ENCODE measurements at places on chromosomes 4 and X.

DNA sequence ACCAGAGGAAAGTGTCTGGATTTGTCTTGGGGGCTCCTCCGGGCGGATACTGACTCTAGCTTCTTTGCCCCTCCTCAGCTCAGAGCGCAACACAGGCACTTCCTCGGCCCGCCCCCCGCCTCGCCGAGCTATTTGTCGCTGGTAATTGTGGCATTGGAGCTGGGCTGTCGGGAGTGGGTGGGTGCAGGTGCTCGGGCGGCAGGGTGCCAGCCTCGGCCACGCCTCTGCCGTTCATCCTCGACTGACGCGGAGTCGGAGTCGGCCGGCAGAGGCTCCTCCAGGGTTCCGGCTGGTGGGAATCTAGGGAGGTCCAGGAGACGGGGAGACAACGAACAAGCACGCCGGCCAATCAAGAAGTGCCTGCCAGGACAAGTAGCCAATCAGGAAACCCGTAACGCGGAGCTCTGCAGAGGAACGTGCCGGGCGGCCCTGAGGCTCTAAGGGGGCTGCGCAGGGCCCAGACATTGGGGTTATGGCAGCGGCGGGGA lies 3.9 kb upstream of the SYN1 start:
- DNase-seq: no peak

DNA sequence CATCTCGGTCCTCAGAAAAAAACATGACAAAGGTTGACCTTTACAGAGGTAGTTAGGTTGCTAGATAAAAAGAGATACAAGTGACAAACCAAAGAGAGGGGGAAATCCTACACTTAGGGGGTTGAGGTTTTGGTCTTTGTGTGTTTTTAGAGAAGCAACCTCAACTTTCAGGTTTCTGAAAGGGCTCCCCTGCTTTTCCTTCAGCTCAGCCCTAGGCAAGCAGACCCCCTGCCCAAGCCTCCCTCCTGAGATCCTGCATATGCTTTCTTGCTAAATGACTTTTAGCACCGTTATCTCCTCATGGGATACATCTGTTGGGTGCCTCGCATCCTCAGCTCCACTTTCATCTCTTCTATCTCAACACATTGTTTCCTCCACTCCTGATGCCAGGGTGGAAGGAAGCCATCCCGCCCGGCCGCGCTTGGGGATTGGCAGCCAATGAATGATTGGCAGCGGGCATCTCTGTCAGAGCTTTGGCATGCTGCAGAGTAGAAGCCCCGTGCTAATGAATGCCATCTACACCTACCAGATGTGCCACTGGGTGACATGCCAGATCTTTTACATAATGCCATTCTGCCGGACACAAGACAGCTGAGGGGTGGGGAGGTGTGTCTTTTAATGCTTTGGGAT lies 15.0 kb upstream of the PRDM8 start:
- no peak for DNase-seq

- DNase-seq: no peak
Observed at GRCh38 chr4:18480928-18481327, 459.4 kb upstream of the LCORL start.

- DNase-seq: no peak
Observed at GRCh38 chr4:25839687-25840086, 23.1 kb downstream of the SEL1L3 start.

GRCh38 chrX:150291014-150291413 lies 72.1 kb upstream of the MAMLD1 start:
- DNase-seq: no peak

DNA sequence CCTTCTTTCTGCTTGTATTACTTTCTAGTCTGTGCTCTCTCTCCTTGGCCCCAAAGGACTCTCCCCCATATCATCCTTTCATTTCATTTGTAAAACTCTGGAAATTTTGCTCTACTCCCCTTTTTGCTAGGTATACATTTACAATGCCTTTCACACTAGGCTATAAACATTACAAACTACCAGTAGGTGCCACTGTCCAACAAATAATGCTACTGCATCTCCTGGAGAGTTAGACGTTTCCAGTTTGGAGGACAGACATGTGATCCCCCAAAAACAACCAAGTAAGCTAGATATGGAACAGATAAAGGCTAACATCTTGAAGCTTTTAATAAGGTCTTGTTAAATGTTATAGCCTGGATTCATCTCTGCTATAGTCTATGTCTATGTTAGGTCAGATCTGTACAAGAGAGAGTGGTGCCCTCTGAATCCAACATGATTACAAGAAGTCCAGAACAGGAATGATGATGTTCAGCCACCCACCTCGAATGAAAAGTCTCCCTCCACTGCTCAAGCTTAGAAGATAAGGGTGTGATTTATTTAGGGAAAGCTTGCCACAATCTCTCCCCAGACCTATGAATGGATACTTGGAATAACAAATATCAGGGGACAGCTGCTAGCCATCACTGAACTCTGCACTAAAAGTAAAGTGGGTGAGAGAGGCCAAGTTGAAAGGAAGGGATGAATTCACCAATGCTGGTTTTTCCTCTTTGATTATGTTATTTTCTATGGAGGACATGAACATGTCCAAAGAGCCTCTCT lies 14.3 kb downstream of the CBR4 start:
- DNase-seq: no peak

- DNase-seq: no peak
Observed at GRCh38 chr4:125338814-125339213, 24.1 kb downstream of the FAT4 start.

GRCh38 chr4:17769406-17770174 lies 11.8 kb downstream of the FAM184B start:
- DNase-seq: no peak

DNA sequence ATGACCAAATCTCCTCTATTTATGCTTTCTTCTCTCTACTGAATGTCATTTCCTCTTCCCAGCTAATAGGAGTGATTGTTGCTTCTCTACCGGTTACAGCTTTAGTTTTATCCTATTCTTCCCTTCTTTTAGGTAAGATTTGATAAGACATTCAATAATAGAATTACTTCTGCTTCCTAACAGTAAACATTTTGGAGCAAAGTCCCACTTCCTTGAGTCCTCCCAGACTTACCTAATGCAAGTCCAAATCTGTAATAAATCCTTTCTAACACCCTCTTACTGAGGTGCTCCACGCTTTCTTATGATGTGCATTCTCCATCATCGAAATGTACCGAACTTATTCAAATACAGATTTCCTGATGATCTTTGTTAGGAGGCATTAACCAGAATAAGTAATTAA lies 79.2 kb upstream of the GPM6A start:
- DNase-seq: no peak

- DNase-seq: no peak
Observed at GRCh38 chr4:150080337-150080736, 2.1 kb downstream of the DCLK2 start.

DNA sequence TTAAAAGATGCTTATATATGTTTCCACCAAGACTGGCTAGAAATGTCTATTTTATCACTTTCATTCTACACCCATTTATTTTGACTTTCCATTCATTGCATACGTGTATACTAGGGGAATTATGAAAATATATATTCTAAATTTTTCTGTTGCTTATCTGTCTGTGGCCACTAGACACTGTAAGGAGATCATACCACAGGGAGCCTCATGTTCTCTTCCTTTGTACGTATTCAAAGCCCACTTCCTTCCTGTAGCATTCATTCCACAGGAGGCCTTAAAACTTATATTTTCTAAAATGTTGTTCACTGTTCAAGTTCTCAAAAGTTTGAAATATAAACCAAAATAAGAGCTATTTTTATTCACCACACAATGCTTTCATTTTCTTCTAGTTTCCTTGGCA lies 1848.9 kb upstream of the TENM3 start:
- DNase-seq: no peak

- no peak for DNase-seq
Observed at GRCh38 chrX:1453395-1453783, 680 bp upstream of the ASMTL start.

- DNase-seq: no peak
Observed at GRCh38 chrX:9436812-9437211, 28.0 kb upstream of the TBL1X start.

- no peak for DNase-seq
Observed at GRCh38 chr4:105624530-105624929, 72.1 kb downstream of the ARHGEF38 start.

Data from cortex of kidney (tissue), 1 donor.